Activated CD4-positive, alpha-beta memory T cell treated with anti-CD3 and anti-CD28 coated beads for 36 hours (primary cell): ENCODE measurements at places on chromosomes 12 and 14. TPM values are rescaled to one million over a fixed set of nuclear protein-coding genes. Genes with fewer than 3 reads are reported as not detected.
A peak's percentile ranks its signal among the peaks of the same experiment; 100 is the strongest.

Gene NUAK1
- 0.05 TPM for total RNA-seq

Gene SIX6
- total RNA-seq: not detected

Gene FLRT2
- total RNA-seq: not detected

Gene SERPINA1
- total RNA-seq: 22.1 TPM

Gene SLC6A13
- not detected for total RNA-seq

DNA sequence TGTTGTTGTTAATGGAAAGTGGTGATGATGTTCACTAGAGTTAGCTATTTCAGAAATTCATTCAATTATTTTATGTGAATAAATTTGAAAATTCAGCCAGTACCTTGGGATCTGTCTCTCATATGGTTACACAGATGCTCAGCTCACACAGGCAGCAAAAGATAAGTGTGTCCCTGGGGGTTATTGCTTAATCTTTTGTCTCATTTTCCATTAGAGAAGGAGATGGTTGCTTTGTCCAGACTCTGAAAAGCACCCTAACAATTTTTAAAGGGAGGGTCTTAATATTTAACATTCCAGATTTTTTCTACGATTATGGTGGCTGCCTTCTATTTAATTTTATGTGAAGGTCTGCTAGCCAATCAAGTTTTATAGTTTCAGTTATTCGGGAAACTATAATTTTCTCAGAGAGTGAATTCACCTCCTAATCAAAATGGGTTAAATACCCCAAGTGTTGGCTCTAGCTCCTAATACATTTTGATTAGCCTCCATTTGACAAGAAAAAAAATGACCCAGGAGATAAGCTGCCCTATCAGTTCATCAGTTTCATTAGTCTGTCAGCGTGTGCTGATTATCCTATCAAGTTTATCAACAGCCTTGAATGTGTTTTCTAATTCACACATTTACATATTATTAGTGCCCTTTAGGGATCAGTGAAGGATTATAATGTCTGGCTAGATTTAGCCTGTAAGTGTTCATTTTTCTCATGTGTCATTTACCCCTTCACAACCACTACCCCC, 282.1 kb downstream of the TMTC2 start:
- no peak for DNase-seq

DNA sequence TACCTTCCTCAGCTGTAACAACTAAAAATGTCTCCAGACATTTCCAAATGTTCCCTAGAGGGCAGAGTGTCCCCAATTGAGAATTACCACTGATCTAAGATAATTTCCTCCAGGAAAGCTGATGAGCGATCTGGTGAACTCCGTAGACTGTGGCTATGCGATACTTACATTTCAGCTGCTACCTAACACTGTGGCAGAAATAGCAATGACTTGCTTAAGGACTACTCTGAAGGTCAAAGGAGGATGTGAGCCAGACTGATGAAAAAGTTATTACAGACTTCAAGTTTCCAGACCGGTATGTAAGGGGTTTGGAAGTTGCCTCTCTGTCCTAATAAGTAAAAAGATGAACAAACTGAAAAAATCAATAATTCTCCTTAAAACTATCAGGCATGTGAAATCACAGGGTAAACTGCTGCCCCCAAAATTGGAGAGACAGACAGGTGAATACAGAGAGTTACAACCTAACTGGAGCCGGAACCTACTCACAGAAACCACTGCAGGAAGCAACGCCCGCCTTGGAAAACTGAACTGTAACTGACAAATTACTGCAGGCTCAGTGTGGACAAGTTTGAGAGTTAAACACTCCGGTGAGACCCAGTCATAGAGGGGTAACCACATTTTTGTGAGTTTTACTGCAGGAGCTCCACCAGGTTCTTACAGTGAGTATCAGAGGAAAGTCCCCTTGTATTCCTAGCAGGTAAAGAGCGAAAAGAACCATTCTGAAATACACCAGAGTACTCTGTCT, 60.0 kb upstream of the PARP11 start:
- peak; percentile 40 for DNase-seq

DNA sequence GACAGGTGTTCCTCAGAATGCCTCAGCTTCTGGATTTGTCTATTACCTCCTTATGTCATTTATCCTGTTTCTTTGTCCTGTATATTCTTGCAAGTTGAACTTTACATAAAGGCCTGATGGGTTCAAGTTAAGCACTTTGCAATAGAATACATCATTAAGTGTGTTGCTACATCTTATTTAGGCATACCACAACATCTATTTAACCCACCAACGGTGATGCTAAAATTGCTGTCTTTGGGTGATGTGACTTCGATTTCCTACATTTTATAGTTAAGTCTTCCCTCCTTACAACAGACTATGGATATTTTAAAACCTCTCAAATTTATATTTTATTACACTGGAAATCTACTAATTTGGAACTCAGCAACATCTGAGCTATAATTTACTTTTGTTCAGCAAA, 171.0 kb downstream of the KICS2 start:
- no peak for DNase-seq

DNA sequence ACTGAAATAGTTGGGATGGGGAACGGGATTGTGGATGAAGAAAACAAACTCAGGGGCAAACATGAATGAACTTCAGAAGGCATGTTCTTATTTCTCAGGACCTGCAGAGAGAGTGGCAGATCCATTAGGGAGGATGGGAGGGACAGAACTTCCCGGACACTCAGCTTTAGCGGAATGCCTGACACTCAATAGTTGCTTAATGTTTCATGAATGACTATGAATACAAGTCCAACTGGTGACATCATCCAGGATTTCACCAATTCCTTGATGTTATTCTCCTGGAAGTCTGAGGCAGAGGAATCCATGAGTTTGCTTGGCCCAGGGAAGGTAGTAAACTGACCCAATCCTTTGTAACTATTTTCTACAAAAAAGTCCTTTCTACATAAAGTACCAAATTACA, 37.8 kb upstream of the LRRC10 start:
- no peak for DNase-seq

- DNase-seq: no peak
These were observed 52.8 kb downstream of the PPFIBP1 start for GRCh38 chr12:27576667-27577347.

DNA sequence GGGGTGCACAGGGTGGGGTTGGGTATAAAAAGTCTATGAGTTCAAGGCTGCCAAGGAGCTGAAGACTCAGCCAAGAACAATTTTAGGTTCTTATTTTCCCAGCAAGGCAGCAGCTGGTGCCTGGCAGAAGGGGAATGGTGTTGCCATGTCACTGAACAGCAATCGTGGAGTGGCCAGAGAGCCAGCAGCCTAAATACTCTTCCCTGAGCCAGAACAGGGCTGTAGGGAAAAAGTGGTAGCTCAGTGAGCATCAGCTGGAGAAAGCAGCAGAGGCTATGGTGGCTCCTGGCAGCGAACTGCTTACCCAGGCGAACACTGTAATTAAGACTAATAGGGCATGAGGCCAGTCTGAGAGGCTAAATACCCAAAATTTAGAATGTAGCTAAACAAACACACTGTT, 334.9 kb downstream of the RMST start:
- DNase-seq: no peak

DNA sequence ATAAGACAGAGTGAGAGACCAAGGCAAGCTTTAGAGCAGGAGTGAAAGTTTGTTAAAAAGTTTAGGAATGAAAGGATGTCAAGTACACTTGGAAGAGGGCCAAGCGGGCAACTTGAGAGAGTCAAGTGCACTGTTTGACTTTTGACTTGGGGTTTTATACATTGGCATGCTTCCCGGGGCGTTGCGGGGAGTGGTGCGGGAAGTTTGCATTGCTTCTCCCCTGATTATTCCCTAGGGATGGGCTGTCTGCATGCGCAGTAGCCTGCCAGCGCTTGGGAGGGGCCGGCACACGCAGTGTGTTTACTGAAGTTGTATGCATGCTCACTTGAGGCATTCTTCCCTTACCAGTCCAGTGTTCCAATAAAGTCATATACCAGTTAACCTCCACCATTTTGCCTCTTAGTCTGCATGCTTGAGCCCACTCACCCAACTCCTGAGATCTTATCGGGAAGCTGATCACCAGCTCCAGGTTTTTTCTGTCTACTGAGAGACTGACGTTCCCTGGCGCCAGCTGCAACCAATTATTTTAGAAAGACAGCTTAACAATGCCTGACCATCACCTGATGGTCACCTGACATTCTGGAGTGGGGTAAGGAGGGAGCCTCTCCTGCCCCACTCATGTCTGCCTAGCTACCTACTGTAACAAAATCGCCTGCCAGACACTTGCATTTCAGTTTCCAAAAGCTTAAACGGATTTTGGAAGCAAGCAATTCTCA, 53.2 kb downstream of the DACT1 start:
- no peak for DNase-seq
